Upper lobe of left lung (tissue), 6 donors: ENCODE measurements at places on chromosomes 12 and 14. TPM values are rescaled to one million over a fixed set of nuclear protein-coding genes. Genes with fewer than 3 reads are reported as not detected.

DNA sequence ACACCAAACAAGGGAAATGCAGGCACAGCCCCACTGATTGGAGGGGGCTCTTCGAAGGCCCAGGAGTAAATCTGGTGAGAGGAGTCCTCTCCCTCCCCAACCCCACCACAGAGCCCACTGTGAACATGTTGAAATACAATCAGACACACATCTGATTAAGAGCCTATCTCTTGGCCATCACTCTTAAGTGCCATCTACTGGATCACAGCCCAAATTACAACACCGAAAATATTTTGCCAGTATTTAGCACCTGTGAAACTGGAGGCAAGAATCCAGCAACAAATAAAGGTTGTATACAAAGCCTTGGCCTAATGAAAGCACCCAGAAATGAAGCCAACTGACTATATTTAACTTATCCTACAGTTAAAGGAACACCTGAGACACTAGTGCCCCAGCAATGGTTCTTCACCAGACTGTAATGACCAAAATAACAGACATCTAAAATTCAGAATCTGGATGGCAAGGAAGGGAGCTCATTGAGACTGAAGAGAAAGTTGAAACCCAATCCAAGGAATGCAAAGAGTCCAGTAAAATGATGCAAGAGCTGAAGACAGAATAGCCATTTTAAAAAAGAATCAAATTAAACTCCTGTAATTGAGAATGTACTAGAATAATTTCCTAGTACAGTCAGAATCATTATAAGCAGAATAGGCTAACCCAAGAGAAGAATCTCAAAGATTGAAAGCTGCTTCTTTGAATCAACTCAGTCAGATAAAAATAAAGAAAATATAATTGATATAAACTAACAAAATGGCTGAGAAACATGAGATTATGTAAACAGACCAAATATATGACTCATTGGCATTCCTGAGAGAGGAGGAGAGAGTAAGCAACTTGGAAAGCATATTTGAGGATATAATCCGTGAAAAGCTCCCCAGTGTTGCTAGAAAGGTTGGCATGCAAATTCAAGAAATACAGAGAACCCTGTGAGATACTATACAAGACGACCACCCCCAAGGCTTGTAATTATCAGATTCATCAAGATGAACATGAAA, 1117.0 kb downstream of the FLRT2 start:
- DNase-seq, result no peak

- DNase-seq, result no peak
Measured at GRCh38 chr14:89484051-89484844, 67.2 kb upstream of the FOXN3 start.

- no peak for DNase-seq
Measured at GRCh38 chr14:20682127-20682434, 2.3 kb upstream of the RNASE4 start.

DNA sequence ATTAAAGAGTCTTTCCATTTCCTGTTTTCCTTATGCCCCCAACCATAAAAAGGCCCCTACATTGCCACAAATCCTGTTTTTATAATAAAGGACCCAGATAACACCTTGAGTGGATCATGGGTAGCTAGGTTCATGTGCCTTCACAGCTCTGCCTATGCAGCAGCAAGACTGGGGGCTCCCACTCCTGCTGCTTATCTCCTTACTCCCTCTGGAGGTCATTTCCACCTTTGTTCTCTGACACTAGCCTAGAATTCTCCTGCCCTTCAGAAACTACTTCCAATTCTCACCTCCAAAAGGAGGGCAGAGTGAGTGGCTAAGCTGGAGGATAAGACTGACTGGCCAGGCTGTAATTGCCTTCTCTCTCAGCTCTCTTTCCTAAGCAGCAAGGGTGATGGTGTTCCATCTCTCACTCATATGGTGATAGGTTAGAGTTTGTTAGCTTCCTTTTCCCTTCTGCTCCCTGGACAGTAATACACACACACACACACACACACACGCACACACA, 20.0 kb upstream of the STAC3 start:
- no peak for DNase-seq

Gene ACACB
- total RNA-seq, result 26.3 TPM

DNA sequence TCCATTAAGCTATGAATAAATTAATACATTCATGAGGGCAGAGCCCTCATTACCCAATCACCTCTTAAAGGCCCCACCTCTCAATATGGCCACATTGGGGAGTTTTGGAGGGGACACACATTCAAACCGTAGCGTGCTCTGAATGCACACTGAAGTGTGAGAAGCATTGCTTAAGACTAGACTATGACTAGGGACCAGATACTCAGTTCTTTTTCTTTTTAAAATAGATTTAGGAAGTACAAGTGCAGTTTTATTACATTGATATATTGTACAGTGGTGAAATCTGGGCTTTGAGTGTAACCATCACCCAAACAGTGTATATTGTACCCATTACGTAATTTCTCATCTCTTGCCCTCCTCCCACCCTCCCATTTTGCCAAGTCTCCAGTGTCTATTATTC, 21.0 kb upstream of the JDP2 start:
- DNase-seq, result no peak

DNA sequence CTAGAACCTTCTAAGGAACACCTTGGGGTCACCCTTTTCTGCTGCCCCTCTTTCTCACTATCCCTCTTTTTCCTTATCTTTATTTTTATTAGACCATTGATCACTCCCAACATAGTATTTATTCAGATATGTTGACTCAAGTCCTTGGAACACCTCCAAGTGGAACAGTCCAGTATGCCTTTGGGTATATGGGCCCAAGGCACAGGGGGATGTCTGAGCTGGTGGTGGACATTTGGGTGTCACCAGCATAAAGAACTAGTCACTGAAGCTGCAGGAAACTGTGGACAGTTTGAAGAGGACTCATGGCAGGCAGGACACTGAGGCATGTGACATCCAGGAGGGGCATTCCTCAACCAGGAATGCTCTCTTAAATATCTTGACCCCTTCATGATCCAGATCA, 105.6 kb downstream of the VEZT start:
- DNase-seq, result no peak

- DNase-seq, result no peak
Measured at GRCh38 chr14:89237921-89238529, 179.0 kb downstream of the FOXN3 start.

GRCh38 chr12:53747095-53747494, 4.7 kb downstream of the CISTR start:
- no peak for DNase-seq
